ENCODE measurements at places on chromosomes 12 and 14.

- no peak for DNase-seq
These were observed 826 bp downstream of the ACADS start for GRCh38 chr12:120726510-120726793.

DNA sequence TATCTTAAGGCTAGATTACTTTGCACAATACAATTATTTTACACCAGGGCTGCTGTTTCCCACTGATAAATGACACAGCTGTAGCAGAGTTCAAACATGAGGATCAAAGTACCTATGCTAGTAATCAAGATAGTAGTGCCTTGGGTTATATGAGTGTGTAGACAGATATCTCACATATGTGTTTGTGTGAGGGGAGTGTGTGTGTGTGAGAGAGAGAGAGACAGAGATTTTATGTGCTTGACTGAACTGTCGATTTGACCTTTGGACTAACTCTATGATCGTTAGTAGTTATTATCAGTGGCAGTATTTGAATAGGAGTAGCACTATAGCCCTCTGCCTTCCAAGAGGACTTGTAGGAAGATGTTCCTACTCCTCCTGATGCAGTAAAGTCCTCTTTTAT is 15.5 kb downstream of the PLEKHA5 start:
- no peak for DNase-seq

DNA sequence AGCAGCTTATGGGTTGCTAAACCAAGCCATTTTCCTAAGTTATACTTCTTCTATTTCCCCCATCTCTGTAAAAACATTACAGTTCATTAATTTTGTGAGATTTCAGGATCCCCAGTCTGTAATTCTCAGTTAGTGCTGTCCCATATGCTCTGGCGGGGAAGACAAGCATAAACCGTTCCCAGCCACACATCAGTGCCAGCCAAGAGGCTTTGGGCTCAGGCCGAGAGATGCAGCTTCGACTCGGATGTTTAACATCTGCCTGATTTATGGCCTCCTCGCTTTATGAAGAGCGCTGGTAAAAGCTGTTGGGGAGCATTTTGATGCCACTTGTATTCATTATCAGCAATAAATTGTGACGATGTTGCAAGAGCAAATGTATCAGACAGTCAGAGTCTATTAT is 349.1 kb upstream of the CCDC196 start:
- no peak for DNase-seq

- no peak for DNase-seq
These were observed 49.9 kb upstream of the FOXN3 start for GRCh38 chr14:89466944-89467343.

DNA sequence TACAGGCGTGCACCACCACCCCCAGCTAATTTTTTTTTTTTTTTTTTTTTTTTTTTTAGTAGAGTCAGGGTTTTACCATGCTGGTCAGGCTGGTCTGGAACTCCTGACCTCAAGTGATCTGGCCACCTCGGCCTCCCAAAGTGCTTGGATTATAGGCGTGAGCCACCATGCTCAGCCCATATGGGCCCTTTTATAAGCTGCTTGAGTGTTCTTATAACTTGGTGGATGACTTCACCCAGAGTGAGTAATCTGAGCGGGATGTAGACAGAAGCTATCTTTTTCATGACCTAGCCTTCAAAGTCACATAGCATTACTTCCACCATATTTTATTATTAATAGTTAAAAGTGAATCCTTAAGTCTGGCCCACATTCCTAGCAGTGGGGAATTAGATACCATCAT is 16.4 kb downstream of the BBOF1 start:
- DNase-seq, result no peak

DNA sequence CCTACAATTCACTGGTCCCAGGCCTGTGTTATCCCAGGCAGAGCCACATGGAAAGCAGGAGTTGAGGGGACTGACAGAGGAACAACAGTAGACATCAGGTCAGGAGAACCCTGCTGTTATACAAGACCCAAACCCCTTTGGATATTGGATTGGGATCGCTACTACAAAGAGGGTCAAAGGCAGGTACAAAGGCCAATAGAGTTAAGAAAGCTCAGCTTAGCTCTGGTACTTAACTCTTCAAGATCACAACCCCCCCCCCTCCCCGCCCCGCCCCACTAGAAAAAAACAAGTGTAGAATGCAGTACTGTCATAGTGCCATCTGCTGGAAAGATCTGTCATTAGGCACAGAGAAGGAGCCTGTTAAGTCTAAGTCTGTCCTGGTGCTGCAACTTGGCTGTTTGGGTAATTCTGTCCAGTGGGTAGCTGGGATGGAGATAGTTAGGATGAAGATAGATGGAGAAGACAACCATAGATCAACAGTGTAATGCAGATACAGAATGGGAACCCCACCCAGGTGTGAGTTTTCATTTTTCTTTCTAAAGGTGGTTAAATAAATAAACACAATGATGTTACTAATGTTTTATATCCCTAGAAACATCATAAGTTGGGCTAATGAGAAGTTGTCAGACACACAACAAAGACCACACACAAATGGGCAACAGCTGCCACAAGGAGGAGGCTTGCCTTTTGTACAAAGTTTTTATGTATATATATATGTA is 17.2 kb downstream of the REM2 start:
- peak; percentile 55 for DNase-seq

GRCh38 chr14:36151335-36151734 is 25.2 kb downstream of the PTCSC3 start:
- DNase-seq, result no peak

DNA sequence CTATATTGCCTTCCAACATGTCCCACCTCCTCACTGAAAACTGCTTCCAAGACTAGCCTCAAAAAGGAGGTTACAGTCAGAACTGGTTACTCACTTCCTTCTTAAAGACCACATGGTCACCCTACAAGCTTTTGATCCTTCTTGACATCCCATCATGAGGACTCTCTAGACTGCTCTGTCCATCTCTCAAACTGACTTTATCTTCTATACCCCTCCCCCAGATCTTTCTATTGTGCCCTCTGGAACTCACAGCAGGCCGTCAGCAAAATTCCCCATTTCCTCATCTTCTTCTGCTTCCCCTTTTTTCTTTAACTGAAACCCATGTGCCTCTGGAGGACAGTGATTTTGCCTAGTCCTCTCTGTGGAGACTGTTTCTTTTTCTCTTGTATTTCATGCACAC is 18.1 kb upstream of the IGF1 start:
- DNase-seq, result no peak

- DNase-seq, result no peak
These were observed 32.0 kb upstream of the ABCC9 start for GRCh38 chr12:21973221-21973620.

DNA sequence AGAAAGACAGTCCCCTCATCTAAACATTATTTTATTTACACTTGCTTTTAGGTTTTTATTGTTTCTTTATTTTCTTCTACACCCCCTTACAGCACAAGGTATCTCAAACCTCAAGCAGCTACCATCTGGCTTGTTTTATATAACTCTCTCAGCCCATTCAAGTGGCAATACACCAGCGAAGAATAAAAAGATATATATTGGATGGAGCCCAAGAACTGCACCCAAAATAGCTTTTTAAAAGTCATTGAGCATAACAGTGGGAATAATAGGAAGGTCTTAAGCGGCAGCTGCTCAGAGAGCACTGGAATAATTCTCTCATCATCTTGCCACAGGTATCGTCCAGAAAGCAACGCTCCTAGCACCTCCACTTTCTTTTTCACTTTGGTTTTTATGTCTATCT is 322.5 kb downstream of the SYT1 start:
- no peak for DNase-seq

DNA sequence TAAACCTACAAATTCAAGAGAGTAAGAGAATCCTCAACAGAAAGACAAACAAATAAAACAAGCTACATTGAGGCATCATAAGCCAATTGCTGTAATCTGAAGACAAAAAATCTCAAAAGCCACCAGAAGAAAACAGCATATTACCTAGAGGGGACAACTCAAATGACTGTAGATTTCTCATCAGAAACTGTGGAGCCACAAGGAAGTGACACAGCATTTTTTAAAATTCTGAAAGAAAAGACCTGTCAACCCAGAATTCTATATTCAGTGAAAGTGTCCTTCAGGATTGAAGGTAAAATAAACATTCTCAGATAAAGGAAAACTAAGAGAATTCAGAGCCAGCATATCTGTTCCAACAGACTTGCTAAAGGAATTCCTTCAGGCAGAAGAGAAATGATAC is 147.8 kb upstream of the DHRS4 start:
- no peak for DNase-seq

DNA sequence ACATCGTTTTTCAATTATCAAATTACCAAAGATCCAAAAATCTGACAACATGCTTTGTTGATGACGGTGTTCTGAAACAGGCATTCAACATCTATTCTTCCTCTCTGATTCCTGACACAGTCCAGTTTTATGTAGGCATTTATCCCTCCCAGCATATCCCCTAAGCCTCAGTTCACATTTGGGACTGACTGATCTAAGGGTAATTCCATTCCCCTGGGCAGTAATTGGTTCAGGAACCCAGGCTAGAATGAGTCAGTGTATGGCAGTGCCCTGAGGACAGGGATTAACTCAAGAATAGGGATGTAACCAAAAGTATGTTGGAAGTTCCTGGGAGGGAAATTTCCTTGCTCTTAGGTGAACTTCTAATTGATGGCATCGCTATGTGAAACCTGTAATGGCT is 10.3 kb upstream of the PCNX1 start:
- no peak for DNase-seq

DNA sequence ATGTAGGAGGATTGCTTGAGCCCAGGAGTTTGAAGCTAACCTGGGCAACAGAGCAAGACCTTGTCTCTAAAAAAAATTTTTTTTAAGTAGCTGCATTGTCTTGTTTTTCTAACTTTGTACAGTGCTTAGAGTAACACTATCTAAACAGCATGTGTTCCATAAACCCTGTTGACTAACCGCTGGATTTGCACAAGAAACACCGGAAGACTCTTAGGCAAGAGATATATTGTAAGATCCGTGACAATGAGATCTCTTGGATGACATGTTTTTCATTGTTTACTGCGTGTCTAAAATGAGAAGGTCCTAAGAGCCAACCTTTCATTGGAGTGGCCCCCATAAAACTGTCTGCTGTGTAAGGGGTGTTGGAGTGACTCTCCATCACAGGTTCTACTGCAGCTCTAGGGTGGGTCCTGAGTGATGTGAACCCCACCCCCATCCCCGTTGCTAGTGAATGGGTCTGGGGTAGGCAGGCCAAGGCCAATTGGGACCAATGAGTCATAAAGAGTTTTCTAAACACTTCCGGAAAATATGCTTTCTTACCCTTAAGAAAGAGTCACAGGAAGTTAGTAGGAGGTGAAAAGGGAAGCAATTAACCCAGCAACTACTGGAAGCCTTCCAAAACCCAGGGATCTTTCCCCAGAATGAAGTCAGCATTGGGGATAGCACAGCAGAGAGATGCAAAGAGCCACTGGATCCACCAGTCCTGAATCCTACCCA is 24.3 kb upstream of the PCNX1 start:
- DNase-seq, result no peak
